ENCODE measurements at places on chromosomes 1 and 21.

DNA sequence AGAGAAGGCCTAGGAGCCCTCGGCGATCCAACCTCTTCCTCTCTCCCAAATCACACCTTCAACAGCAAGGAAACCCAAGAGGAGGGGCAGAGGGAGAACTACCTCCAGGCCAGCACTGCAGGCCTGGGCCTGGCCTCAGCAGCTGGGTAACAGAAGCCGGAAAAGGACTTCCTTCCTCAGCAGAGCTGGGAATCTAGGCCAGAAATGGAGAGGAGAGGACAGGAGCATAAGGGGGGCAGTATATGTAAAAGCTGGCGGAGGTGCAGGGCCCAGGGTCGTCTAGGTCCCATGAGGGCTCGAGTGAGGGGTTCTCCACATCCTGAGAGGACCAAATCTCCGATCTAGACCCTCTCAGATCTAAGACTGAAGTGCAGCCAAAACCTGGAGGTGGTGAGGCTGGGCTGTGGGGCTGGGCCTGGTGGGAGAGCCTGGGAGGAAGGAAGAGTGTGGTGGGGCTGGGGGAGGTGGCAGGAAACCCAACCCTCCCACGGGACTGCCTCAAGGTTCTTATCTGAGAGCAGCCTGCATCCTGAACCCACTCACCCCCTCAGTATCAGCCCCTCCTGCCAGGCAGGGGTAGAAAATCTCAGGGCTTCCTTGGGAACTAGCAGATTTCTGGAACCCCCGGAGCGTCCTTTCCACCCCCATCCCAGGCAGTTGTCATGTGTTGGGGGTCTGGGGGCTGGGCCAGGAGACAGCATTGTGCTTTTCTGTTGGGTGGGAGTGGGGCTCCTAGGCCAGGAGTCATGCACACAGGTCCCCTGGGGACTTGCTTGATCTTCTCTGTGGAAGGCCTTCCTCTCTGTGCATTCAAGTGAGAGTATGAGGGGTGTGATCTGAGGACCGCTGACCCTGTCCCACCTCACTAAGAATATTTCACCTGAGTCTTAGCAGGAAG lies 33.0 kb downstream of the PIK3C2B start:
- no peak for DNase-seq

GRCh38 chr1:206101351-206102045 lies 15.7 kb downstream of the AVPR1B start:
- DNase-seq: no peak

DNA sequence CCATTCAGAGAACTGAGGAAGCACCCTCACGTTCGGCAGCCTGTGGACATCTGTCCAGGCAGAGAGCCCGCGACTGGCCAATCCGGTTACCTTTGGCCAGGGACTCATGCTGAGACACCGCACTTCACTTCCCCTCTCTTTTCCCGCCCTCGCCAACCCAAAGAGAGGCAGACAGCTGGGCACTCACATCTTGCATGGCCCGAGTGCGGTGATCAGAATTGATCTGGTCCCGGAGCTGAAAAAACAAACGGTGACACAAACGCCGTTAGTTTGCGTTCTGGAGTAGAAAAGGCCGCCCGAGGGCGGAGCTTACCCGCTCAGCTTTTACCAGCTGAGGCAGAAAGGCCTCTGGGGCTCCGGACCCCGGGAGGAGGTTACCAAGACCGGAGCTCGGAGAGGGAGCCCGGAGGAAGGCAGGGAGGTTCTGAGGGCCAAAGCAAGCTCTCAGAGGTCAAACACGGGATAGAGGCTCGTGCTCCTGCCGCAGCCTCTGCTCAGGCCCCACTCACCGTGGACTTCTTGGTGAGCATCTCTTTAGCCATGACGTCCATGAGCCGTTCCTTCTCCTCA lies 376 bp downstream of the SF3A3 start:
- DNase-seq: no peak

GRCh38 chr1:66276218-66276617 lies 257.7 kb upstream of the SGIP1 start:
- no peak for DNase-seq

DNA sequence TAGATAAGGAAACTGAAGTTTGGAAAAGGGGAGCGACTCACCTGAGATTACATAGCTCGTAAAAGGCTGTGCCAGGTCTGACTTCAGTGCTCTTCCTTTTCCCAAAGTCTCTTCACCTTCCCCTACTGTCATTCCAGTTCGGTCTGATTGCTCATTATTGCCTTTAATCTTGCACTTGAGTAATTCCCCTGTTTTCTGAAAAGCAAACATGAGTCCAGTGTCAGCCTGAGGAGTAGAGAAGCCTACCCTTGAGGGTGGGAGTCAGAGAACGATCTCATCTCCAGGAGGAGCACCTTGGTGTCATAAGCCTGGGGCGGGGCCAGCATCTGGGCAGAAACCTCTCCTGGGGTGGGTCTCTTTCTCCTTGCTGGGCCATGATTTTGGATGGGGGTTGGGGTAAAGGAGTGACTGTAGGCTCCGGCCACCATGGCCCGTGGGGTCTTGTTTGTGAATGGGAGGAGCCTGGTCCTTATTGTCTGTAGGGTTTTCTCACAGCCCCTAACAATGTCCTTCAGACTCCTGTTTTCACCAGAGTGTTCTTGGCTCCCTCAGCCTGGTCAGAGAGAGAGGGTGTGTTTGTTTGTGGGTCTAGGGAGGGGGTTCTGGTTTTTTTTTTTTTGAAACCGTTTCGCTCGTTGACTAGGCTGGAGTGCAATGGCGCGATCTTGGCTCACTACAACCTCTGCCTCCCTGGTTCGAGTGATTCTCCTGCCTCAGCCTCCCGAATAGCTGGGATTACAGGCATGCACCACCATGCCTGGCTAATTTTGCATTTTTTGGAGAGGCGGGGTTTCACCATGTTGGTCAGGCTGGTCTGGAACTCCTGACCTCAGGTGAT lies 6.0 kb downstream of the VANGL2 start:
- no peak for DNase-seq

DNA sequence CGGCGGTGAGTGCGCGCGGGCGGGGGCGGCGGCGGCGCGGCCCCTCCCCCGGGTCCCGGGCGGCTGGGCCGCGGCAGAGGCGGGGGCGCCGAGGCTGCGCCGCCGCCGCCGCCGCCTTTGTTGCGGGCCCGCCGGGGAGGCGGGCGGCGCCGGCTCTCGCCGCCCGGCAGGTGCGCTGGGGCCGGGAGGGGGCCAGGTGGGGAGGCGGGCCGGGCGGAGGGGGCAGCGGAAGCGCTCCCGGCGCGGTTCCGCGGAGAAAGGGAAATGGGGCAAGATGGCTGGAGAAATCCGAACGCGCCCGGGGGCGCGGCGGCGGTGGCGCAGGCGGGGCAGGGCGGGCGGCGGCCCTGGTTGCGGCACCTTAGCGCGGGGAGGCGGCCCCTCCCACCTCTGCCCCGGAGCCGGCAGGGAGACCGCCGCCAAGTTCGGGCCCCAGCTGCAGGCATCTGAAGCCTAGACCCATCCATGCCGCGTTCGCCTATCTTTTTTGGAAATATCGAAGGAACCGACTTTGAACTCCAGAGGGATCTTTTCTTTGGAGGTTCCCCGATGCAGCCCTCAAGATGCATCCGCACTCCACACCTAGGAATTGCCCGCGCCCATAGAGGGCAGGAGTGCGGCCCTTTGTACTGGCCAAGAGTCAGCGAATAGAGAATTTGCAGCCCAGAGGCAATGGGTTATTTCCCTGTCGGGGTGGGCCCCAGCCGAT lies 479 bp downstream of the POGK start:
- DNase-seq: peak; percentile 32

DNA sequence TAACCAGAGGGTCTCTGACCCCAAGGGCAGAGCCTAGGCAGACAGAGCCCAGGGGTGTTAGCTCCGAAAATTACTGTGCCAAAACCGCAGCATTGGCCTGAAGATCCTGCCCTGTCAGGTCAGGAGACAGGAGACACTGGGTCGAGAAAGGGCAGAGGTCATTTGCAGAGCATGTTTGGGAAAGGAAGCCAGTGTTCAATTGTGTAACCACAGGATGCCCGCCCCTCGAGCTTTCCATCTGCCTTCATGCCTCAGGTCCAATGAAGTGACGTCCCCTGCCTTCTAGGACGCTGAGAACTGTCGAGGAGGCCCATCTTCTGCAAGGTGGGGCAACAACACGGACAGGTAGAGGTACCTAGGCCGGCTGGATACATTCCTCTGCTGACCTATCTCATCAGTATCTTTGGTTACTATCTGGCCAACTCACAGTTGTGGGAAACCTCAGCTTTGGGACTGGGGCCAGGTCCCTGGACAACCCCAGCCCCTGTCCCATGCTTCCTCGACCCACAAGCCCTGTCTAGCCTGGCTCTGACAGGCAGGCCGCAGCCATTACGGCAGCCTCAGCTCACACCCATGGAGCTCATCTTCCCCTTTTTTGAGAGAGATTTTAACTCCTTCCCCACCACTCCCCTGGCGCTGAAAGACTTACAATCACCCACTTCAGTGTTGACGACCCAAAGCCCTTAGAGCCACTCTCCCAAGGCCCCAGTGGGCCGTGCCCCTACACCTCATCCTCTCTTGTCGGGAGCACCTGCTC lies 1.3 kb downstream of the ARL8A start:
- DNase-seq: no peak

GRCh38 chr1:82491301-82492048 lies 690.7 kb downstream of the ADGRL2 start:
- DNase-seq: no peak

GRCh38 chr1:169108863-169109560 lies 2.5 kb downstream of the ATP1B1 start:
- DNase-seq: no peak

DNA sequence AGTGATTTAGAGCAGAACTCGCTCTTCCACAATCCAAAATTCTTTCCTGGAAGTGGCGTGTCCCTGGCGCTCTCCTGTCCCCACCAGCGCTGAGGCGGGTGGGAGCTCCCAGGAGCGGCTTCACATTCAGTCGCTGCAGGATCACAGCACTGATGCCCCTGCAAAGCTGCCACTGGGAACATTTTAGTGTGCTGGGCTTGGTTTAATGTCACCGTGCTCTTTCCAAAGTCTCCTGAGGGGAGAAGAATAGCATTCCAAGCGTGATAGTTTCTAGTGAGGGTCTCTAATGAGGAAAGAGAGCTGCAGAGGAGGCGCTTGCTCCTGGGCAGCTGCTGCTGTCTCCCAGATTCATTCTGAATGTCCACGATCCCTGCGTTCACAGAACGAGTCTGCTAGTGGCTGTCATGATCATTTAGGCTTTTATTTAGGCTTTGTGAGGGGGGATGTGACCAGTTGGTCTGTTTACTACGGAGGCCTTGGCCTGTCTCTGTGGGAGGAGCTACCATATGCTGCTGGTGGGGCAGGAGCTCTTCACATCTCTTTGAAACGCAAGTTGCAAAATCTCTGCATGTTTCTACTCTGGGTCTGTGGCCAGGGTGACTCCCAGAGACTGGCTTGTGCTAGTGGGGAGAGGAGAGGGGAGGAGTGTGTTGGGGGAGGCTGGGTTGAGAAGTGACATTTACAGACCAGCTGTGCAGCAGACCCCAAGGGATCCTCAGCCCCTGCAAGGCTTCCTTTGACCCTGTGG lies 23.4 kb downstream of the OLFML3 start:
- DNase-seq: no peak

DNA sequence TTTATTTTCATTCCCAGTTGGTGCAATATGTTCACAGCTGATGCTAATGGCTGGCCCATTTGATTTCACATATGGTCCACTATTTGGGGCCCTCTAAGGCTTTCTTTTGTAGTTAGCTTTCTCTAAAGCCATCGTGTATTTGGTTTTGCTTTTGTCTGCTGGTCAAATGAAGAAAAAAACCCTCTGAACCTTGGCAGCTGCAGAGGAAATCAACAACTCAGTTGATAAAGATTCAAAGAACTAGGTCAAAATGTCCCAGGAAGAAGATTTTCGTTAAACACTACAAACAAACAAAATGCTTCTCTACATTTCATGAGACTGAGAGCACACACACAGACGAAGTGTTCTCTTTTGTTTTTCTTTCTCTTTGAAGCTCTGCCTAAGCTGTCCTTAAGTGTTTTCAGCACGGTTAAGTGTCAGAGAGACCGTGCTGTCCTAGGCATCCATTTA lies 655.0 kb downstream of the RWDD3 start:
- no peak for DNase-seq

DNA sequence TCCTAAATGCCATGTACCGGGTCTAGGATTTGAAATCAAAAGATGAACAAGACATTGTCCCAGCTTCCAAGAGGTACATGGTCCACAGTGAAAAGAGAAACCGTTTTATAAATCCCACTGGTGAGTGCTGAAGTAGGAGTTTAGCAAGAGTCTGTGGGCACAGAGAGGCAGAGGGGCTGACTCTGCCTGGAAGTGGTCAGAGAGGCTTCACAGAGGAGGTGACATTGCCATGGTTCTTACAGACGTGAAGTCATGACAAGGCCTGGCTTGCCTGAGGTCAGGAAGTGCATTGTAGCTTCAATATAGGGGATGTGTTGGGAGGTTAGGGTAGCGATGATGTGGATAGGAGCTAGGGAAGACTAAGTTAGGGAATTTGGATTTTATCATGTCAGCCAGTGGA lies 28.4 kb downstream of the MAPKAPK2 start:
- no peak for DNase-seq

All from activated CD8-positive, alpha-beta memory T cell treated with anti-CD3 and anti-CD28 coated beads for 1 hour (primary cell).